ENCODE measurements at places on chromosomes 7 and 10.

DNA sequence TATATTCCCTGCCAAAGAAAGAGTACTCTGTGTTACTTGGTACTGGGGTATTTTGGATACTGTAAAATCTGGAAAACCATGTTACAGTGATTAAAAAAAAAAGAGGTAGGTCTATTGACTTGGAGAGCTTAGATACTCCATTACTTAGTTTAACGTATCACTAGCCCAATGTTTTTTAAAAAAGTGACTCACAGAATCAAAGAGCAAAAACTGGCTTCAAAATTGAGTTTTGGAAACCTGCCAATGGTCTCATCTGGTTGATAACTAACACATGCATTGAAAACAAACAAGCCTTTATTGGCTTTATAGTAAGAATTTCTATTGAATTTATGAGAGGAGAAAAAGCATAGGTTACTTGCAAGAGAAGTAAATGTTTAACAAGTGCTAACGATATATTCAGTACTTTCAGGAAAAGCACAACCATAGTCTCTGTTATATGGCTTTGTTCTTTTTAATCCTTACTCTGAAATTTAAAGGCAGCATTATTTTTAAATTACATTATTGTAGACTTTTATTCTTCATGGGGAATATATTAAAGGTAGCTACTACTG lies 563.3 kb upstream of the SORCS1 start:
- DNase-seq = no peak

- DNase-seq = no peak
Measured at GRCh38 chr10:133393401-133394063, 425 bp upstream of the MTG1 start.

DNA sequence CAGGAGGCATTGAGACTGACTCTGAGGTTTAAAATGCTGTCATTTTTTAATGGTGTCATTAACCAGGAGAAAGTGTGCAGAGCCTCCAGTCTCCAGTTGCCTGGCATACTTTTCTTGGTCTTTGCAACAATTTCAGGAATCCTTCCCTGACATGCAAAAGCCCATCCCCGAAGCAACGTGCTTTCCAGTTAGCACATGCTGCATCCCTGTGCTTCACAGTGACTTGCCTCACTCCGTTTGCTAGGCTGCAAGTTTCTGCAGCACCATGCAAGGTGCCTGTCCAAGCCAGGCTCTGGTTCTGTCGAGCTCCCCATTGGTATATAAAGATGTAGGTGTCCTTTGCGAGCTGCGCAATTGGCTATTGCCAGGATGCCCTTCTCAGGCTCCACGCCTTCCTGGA lies 135.0 kb downstream of the GALNT17 start:
- DNase-seq = no peak

DNA sequence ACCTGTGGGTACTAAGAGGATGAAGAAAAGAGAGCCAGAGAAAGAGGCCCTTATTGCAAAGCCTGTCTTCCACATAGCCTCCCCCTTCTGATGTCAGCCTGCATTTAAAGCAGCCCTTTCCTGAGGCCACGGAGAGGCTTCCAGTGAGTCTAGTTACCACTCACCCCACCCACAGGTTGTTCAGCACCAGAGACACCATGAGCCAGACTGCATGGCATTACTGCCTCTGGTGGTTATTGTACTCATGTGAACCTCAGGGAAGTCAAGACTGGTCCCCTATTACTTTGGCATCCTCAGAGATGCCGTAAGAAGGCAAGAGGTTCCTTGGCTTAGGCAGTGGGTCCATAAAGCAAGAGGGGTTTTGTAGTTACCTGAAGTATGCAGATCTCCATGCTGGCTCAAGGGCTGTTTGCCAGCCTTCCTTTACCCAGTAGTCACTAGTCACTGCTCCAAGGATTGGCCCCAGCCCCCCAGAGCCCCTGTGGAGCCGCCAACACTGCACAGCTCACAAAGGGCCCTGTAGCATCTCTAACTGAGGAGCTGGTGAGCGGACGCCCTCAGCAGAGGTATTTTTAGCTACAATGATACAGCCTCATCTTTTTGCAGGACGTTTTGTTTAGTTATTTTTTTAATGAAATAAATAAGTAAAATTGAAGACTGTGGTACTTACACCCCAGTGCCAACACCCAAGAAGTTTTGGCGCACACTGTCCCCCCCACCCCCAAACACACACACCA lies 20.7 kb downstream of the LRRC4 start:
- DNase-seq = no peak

DNA sequence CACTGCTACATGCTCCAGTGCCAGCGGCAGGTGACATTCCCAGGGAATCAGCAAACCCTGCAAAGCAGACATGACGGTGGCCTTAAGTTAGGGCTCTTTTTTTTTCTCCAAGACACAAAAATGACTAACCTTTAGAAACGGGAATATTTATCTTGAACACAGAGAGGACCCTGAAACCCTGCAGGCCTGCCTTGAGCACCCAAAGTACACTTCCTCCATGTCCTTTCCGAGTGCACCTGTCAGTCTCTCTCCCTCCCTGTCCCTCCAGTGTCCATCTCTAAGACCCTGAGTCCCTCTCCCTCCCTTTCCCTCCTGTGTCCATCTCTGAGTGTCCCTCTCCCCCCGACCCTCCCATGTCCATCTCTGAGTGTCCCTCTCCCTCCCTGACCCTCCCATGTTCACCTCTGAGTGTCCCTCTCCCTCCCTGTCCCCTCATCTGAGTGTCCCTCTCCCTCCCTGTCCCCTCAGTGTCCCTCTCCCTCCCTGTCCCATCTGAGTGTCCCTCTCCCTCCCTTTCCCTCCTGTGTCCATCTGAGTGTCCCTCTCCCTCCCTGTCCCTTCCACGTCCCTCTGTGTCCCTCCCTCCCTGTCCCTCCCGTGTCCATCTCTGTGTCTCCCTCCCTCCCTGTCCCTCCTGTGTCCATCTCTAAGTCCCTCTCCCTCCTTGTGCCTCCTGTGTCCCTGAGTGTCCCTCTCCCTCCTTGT lies 51.2 kb upstream of the CAMK2B start:
- DNase-seq = no peak

- DNase-seq = no peak
Measured at GRCh38 chr10:35633006-35633980, 8.8 kb downstream of the FZD8 start.

DNA sequence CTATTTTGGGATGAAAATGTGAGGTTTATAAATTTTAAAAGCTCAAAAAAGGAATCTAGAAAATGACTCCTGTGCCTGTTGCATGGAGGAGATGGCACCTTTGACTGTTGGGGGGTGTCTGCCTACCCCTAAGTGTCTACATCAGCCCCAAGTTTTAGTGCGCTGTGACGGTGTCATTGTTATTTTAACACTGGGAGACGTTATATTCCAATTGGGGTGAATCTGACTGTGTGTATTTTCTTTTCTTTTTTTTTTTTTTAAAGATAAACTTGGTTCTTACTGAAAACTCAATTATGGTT lies 517 bp downstream of the SRGN start:
- DNase-seq = no peak

DNA sequence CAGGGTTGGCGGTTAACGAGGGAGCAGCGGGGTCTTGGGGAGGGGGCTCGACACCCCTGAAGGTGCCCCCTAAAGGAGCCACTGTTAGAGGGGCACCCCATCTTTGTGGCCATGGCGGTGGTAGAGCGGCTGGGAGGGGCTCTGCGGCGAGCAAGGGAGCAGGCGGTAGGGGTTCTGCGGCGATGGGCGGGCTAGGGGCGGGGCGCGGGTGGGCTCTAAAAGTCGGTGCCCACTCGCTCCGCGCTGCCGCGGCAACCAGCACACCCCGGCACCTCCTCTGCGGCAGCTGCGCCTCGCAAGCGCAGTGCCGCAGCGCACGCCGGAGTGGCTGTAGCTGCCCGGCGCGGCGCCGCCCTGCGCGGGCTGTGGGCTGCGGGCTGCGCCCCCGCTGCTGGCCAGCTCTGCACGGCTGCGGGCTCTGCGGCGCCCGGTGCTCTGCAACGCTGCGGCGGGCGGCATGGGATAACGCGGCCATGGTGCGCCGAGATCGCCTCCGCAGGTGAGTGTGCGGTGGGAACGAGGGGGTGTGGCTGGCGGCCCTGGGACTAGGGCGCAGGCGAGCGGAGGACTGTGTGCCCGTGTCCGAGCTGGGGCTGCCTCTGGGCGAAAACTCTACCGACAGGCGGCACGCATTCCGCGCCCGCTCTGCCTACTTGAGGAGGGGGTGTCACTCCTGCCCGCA lies at the start of gene MEST:
Gene MEST (plus strand): TSS at position 245 of the 682 bp plus-strand sequence. CDS start 229 bp downstream, at position 474.
- no peak for DNase-seq

DNA sequence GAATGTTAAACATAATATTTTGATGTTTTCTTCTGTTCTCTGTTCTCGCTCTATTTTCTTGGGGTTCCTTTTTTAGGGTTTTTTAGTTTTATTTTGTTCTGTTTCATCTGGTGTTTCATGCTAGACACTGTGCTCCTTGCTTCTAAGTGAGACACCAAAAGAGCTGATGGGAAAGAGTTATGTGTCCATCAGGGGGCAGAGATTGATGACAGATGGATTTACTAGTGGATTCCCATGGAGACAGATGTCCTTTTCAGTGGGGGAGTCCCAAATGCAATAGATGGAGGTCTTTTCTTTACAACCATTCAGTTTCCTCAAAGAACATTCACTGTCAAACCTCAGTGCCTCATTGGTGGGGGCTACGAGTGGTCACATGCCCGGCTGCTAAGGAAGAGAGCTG lies 34.9 kb downstream of the PRTFDC1 start:
- no peak for DNase-seq

GRCh38 chr10:88232029-88232895 lies 350.9 kb downstream of the RNLS start:
- no peak for DNase-seq

DNA sequence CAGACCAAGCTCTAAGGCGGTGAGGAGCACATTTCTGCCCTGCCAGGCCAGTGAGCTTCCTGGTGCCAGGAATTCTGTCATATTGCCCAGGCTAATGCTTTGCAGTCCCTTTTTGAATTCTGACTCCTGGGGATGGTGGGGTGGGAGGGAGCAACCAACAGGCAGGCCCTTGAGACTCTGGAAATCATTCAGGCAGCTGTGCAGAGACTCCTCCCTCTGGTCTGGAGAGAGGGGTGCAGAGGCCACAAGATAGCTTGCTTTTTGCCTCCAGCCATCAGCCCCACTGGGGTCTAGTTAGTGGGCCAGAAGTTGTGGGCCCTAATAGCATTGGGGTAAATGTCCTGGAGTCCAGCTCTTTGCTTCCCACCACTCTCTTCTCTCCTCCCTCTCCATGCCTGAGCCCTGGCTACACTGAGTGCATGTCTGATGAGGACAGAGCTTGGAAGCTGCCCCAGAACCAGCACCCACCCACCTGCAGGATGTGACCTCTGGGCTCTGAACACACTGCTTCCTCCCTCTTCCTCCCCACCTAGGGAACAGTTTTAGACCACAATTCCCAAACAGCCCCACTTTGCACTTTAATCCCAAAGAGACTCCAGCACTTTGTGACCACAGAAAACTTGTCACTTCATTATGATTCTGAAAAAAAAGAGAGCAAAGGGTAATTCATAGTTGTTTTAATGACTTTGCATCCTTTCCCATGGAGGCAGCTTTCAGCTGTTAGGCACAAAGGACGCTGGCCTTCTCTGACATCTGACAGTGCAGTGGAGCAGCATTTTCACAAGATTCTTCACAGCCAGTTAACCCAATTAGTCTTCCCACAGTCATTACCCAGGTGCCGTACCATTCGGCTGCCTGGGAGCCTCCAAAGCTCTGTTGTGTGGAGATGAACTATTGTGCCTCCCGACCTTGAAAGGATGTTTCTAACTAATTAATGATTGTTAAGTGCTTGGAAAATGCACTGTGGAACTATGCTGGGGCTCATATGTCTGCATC lies 262.5 kb downstream of the TRIL start:
- no peak for DNase-seq

- DNase-seq = no peak
Measured at GRCh38 chr7:143884241-143884968, 17.6 kb downstream of the TCAF1 start.

DNA sequence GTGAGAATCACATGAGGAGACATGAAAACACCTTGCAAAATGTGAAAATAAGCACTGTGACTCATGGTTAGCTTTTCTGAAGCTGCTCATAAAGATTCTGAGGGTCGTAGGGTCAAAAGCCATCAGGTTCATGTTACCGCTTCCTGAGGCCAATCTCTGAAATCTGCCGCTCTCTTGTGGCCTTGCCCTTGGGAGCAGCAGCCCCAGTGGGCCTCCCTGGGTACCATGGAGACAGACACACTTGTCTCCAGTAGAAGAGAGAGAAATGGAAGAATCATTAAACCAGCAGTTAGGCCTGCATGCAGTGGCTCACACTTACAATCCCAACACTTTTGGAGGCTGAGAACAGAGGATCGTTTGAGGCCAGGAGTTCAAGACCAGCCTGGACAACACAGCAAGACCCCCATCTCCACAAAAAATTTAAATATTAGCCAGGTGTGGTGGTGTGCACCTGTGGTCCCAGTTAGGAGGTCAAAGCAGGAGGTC lies 42.8 kb downstream of the NIPSNAP2 start:
- no peak for DNase-seq

DNA sequence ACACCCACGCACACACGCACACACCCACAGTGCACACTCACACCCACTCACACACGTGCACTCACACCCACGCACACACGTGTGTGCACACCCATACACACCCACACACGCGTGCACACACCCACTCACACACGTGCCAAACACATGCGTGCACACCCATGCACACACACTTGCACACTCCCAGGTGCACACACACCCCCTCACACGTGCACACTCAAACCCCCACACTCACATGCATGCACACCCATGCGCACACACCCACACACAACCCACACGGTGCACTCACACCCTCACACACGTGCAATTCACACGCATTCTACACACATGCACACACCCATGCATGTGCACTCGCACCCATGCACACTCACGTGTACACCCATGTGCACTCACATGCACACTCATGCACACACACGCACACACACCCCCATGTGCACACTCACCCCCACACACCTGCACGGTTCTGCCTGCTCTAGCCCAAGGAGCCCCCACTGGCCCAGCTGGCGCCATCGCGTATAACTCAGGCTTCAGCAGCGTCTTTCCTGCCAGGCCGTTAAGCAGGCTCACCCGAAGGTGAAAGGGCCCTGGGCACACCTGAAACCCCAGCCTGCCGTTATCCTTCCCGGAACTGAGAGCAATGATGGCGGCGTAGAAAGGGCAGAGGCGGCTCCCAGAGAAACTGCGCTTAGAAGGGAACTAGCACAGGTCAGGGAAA lies 63.9 kb upstream of the PDGFA start:
- DNase-seq = no peak

GRCh38 chr7:65310761-65311160 lies 62.9 kb upstream of the ZNF92 start:
- DNase-seq = no peak

DNA sequence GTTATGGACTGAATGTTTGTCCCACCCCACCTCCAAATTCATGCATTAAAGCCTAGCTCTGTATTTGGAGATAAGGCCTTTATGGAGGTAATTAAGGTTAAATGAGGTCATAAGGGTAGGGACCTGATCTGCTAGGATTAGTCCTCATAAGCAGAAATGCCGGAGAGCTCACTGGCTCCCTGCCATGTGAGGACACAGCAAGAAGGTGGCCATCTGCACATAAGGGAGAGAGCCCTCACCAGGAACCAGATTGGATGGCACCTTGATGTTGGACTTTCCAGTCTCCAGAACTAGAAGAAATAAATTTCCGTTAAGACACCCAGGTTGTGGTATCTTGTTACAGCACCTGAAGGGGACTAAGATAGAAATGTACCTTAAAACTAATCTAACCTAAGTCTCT lies 816.1 kb upstream of the C7orf33 start:
- DNase-seq = no peak
